ENCODE measurements at places on chromosomes 13 and 19.

DNA sequence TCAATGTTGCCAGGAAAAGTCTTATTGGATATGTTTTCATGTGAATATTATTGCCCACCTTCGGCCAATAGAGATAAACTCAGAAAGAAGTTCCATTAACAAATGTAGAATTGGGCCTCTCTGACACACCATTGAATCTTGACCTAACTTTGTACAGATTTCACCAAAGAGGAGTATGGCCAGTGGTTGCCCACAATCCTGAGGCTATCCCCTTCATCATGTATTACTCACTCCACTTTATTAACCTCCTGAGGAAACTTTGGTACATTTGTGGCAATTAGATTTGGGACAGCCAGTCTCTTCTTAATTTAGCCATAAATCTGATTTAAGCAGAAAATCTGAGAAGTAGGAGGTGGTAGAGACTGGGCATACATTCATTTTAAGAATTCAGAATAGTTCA lies 53.3 kb upstream of the POSTN start:
- no peak for DNase-seq

- no peak for DNase-seq
Measured at GRCh38 chr19:18452386-18452785, 14.5 kb upstream of the ISYNA1 start.

GRCh38 chr19:8642561-8642960 lies 12.1 kb downstream of the NFILZ start:
- no peak for DNase-seq

- no peak for DNase-seq
Measured at GRCh38 chr19:15897026-15897737, 692 bp downstream of the CYP4F2 start.

- DNase-seq = no peak
Measured at GRCh38 chr13:111850458-111850857, 216.5 kb upstream of the SOX1 start.

GRCh38 chr13:112145551-112146360 lies 78.8 kb downstream of the SOX1 start:
- DNase-seq = no peak
